ENCODE measurements at places on chromosomes 13 and 19.
A peak's percentile ranks its signal among the peaks of the same experiment; 100 is the strongest.

DNA sequence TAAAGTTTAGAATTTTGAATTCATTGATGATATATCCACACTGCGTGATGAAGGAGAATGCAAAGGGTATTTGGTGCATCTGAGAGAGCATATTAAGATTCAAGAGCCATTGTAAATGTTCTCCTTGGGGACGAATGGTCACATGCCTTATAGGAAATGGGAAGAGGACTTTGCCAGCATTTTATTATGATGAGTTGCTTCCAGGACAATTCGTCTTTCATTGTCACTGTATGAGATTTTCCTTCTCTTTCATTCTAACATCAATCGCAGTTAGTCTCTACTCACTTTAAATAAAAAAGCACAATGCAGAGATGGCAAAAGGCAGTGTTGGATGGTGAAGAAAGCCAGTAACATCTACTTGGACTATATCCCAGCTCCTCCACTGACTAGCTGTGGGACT lies 21.4 kb downstream of the WDFY2 start:
- DNase-seq: no peak

- DNase-seq: no peak
Measured at GRCh38 chr13:77515785-77516184, 19.7 kb upstream of the SCEL start.

DNA sequence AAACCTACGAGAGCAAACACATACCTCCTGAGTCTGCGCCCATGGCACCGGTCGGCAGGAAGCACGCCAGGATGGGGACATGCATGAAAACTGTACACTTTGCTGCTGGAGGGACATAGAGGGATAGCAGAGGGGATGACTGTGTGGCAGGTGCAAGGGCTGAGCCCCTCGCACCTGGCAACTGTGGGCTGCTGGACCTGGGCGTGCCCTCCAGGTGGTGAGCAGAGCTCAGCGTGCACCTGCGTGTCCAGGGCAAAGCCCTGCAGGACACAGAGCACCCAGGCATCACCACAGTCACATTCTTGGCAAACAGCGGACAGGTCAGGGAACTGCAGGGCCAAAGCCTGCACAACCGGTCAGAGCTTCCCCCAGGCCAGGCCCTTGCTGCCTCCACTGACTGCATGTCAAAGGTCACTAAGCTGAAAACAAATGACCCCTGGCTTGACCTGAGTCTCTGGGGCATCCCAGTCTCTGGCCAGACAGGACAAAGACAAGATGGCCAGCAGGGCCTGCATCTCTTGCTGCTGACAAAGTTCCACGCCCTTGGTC lies 9.0 kb upstream of the ISYNA1 start:
- DNase-seq: no peak

GRCh38 chr13:99870541-99870940 lies 101.0 kb downstream of the ZIC5 start:
- DNase-seq: peak; percentile 61

GRCh38 chr13:102261809-102262208 lies 140.0 kb downstream of the FGF14 start:
- no peak for DNase-seq

All from NCI-H510A treated with DMSO at 0.1 percent for 48 hours (cell line).